Gastrocnemius medialis (tissue), 4 donors: ENCODE measurements at places on chromosomes 3 and 15.

DNA sequence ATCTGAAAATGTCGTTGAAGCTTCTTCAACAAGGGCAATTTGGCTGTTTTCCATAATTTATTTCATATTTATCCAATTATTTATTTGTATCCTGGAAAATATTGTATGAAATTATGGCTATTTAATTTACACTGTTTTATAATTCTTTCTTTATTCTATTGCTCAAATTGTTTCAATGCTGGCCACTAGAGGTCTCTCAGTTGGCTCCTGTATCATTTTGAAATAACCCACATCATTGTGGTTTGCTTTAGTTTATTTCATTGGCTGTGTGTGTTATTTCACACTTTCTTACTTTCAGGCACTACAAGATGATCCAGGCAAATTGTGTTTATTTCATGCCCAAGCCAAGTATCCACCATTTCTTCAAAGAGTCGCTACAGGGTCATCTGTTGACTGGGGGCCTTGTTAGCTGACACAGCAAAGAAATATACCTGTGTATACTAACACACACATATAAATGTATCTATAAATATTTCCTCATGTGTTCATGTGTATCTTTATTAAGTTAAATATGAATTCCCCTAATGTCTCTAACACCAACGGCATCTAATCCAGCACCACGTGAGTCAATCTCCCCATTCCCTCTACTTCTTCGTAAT, 86.2 kb downstream of the NPAP1 start:
- DNase-seq: no peak

- DNase-seq: no peak
These were observed 231.1 kb upstream of the BHLHE40 start for GRCh38 chr3:4748127-4748526.

DNA sequence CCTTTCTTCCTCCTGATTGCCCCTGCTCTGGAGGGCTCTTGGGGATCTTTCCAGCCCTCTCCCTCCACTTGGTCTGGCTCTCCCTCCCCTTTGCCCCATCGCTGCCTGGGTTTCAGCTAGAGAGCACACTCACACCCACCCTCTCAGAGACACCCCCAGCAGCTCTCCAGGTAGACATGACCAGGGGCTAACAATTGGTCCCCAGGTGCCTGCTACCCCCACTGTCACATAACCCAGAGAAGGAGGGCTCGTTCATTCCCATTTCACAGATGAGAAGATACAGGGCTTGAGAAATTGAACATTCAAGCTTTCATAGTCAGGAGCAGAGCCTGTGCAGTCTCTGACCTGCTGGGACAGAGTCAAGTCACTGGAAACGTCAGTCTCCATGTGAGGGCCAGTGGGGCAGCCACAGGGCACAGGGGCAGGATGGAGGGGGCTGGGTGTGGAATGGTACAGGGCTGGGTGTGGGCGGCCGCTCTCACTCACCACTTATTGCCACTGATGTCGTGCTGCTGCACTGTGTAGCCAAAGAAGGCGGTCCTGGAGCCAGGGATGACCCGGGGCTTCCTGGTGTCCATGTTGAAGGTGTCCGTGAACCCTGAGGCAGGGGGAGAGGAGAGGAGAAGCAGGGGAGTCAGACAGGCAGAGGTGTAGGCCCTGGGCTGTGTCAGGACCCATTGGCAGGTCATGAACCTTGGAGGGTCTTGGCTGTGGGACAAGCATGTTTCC, 29.4 kb downstream of the ITGA11 start:
- DNase-seq: no peak

DNA sequence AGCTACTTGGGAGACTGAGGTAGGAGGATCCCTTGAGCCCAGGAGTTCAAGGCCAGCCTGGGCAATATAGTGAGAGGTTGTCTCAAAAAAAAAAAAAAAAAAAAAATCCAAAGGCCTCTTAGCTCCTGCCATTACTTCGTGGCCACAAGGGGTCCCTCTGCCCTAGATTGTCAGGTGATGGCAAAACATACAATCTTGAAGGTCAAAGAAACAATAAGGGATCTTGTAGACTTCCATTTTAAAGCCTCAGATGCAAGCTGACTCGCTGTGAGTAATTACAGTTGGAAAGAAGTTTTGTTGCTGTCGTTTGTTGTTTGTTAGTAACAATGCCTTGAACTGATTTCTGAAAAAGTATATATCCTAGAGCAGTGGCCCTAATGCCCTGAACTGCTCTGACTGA, 55.9 kb upstream of the PLCL2 start:
- no peak for DNase-seq

GRCh38 chr3:35544976-35545375, 94.3 kb upstream of the ARPP21 start:
- no peak for DNase-seq

DNA sequence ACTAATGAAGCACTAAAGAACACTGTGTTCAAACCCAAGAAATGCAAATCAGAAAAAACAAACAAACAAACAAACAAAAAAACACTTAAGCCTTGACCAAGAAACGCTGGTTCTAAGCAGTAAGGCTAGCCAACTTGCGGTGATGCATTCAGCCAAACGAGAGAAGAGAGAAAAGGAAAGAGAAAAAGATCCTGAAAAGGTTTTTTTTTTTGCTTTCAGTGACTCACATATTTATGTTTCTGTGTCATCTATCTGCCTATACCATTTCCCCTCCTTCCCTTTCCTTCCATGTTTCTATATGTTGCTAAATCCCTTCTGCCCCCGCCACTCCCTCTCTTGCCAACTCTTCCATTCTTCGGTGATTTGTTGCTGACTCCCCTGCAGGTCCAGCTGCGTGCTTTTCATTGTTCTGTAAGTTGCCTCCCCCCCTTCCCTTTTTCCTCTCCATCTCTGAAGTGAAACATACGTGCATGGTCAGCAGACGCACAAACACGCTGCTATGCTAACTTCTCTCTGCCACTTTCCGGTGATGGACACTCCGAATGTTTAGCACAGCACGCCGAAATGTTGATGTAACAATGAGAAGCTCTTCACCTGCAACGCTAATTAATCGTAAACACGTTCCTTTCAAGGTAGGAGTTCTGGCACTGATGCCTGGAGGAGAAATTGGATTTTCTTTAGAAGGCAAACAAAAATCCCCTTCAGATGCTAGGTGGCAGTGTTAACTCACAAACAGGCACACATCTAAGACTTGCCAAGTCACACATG, 154.4 kb downstream of the TUSC7 start:
- DNase-seq: no peak

DNA sequence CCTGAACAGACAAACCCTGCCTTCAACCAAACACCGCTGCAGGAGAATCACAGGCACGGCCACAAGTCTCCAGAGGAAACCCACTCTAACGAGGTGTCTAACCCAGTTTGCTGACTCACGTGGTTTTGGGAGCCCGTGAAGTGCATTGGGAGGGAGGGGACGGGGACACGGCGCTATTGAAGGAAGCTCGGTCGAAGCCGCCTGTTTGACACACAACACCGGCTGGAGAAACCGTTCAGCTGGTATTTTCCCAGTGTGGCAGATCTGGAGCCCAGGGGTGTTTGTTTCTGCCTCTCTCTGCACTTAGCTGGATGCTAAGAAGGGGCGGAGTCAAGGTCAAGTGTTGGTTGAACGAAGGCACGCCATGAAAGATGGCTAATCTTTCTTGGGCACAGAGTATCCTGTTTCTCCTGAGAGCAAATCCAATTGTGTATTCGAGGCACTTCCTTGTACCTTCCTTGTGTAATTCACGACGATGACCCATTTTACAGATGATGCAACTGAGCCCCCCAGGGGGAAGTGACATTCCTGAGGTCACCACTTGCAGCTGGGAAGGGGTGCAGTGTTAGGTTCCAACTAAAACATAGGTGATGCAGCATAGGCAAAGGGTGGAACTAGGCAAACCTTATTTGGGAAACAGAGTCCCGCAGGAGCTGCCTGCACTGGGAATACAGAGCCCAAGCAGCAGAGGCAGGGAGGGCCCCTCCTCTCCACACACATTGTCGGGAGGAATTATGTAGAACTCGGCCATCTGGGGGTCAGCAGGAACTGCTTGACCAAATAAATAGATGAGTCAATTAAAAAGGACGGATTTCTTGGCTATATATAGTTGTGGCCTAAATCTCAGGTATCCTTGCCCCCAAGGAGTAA, 22.5 kb downstream of the SLC6A6 start:
- DNase-seq: peak; percentile 72

GRCh38 chr3:54712539-54712938, 215.3 kb downstream of the LRTM1 start:
- DNase-seq: no peak

GRCh38 chr3:69535613-69536012, 149.7 kb upstream of the FRMD4B start:
- DNase-seq: no peak

DNA sequence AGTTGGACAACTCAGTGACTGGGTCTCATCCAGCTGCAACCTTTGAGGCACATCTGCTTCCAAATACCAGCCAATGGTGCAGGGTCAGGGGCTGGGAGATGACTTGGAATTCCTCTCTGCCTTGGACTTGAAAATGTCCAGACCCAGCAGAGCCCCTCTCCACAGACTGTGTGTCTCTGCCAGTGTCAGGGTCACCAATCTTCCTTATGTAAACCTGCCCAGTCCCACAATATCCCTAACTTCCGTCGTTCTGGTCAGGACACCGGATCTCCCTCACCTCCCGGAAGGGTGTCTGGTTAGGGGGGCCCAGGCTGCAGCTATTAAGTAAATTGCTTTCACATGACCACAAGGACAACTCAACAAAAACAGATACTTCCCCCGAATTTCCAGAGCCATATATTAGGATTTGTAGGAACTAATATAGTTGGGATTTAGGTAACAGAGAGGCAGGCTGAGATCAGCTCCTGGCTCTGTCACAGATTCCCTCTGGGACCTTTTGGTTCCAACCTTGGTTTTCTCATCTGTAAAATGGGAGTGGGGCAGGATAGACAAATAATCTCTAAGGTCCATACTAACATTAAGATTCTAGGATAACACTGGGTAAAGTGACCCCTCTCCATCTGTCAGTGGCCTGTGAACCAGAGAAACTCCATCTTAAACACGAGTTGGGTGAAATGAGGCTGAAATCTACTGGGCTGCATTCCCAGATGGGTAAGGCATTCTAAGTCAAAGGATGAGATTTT, 30.8 kb downstream of the IGDCC3 start:
- no peak for DNase-seq

DNA sequence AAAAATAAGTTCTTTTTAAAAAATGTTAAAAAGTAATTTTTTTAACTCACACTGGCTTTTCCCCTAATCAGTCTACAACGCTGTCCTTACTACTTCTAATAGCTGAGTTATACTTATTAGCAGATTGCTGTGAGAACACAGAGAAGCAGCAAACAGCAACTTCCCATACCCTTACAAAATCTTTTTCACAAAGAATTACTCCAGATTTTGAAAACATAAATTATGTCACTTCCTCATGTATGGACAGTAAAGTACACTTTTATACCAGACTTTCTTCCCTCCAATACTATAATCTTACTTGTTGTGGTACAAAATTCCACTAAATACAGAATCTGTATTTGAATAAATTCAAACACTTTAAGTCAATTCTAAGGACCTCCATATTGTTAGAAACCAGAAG, 2.1 kb downstream of the PHC3 start:
- DNase-seq: no peak

DNA sequence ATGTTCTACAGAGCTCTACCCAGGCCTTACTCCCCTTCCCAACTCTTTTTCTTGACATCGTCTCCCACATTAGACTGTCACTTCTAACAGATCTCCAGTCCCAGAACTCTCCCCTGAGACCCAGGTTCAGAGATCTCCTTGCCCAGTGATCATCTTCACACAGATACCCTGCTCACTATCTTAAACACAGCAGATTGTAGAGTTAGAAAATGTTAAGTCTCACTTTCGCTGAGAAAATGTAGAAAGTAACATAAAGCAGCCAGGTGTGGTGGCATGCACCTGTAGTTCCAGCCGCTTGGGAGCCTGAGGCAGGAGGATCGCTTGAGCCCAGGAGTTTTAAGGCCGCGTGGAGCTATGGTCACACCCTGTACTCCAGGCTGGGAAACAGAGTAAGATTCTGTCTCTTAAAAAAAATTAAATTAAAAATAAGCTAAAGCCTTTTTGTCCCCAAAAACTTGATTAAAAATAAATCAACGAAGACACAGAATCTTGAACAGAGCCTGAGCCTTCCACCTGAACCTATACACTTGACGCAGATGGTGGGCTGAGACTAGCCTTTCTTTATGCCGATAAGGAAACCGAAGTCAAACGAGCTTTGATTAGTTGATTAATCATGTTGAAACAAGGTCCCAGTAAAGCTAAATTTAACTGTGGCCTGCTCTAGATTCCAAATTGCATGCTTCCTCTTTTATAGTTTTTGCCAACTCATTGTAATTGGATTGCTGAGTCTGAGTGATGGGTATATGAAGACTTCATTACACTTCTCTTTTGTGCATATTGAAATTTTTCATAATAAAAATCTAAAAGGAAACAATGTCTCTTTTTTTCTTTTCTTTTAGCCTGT, 31.3 kb upstream of the BLM start:
- DNase-seq: no peak

- DNase-seq: no peak
These were observed 150.7 kb downstream of the FOXB1 start for GRCh38 chr15:60154764-60155325.

DNA sequence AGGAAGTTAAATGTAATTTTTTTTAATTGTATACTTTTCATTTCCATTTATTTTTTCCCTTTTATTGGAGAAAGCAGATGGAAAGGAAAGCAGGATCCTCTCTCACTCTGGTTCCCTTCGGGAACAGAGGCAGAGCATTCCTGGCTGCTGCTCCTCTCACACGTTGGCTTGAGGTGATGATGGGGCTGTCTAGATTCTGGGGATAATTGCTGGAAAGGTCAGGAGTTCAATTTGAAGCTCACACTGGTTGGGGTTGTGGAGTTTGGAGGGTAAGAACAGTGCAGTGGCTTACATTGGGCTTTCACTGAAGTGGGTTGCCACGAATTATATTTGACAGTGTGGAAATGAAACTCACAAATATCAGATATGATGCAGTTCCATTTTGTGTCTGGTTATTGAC, 57.6 kb downstream of the RARB start:
- DNase-seq: no peak

DNA sequence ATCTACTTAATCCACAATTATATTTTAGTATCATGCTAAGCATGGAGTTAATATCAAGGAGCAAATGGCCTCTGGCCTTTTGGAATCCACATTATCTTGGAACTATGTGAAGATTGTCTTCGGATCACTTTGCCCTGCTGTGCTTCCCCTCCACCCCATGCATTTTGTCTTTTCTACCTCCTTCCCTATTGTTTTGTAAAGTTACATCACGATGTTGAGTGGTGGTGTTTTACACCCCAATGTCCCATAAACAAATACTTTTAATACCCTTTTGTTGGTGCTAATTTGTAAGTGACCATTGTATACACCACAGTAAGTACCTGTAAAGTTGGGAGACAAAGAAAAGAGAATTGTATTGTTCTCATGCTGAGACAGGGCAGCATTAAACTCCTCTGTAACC, 258.4 kb upstream of the ZNF717 start:
- no peak for DNase-seq

GRCh38 chr3:64908251-64908685, 220.5 kb upstream of the ADAMTS9 start:
- DNase-seq: no peak

GRCh38 chr3:190425833-190426232, 23.9 kb downstream of the TMEM207 start:
- DNase-seq: no peak

DNA sequence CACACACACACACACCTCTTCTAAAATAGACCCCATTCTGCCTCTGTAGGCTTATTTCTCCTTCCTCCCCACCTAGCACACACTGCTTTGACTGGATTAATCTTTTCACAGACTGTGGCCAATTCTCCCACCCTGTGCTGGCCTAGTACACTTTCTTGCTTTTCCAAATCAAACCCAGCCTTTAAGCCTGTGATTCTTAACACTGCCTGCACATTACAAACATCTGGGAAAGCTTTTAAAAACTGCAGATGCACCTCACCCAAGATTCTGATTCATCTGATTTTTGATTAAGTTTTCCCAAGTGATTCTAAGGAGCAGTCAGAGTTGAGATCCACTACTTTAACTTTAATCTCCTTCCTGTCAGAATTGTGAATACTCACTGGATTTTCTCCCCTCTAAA, 12.8 kb downstream of the CSNK1G1 start:
- DNase-seq: no peak
